ENCODE measurements at places on chromosomes 3 and 15.

DNA sequence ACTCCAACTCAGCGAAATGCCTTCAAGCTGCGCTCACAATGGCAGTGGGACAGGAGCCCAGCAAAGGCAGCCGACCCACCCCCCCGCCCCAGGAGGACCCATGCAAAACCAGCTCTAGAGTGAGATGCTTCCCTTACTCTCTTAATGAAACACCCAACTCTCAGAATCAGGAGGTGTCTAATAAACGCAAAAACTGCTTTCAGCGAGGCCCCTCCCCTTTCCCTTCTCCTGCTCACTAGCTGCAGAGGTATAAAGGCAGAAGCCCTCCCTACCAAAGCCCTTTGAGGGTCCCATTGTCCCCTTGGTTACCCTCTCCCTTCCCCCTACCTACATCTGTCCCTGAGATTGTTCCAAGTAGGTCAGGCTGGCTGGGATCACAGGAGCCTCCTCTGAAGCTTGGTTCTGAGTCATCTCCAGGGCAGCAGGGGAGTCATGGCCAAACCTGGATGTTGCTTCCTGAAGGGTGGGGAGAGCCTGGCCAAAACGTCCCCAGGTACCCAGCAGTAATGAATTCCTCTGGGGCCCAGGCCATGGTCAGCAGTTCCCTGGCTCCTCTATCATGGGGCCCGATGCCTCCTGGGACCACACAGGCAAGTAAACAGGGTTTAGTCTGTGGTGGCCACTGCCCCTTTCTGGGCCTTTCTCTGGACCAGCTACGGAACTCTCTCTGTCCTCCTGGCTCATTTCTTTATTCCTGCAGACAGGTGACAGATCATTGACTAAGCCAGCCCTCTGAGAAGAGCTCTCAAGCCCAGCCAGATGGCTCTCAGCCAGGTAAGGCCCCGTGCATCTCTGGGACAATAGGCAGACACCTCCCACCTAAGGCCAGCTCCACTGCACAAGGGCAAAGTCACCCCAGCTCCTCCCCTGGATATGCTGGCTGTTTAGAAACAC is 8.6 kb downstream of the KLHL25 start:
- DNase-seq, result no peak

DNA sequence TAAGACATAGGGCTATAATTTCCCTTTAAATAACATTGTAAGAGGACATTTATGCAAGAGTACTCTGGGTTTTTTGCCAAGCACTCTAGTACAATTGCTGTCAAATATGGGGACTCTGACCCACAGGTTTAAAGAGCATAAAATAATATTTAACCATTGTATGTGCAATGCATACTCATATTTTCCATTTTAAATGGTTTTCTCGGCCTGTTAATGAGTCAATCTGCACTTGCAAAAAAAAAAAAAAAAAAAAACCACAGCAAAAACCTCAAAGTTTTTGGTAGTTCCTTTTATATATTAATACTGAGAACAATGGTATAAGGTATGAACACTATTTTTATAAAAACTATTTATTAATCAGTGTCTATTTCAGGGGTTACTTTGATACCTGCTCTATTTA is 304.0 kb upstream of the CBLB start:
- DNase-seq, result peak; percentile 57

DNA sequence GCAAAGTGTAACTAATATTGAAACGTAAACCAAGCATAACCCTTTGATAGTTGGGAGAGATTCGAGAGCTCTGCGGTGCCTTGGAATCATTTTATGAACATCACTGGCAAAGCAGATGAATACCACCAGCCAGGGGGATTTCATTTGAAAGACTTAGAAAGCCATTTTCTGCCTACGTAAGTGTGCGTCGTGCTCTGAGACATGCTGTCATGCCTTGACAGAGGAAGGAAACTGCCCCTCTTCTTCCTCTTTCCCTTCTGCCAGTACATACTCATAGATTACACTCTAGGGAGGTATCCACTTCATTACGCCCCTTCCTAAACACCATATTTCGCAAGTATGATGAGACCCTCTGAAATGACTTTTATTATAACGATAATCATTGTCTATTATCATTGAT is 3.3 kb upstream of the MTHFS start:
- no peak for DNase-seq

GRCh38 chr3:46312991-46313390 is 40.9 kb upstream of the CCR2 start:
- no peak for DNase-seq

DNA sequence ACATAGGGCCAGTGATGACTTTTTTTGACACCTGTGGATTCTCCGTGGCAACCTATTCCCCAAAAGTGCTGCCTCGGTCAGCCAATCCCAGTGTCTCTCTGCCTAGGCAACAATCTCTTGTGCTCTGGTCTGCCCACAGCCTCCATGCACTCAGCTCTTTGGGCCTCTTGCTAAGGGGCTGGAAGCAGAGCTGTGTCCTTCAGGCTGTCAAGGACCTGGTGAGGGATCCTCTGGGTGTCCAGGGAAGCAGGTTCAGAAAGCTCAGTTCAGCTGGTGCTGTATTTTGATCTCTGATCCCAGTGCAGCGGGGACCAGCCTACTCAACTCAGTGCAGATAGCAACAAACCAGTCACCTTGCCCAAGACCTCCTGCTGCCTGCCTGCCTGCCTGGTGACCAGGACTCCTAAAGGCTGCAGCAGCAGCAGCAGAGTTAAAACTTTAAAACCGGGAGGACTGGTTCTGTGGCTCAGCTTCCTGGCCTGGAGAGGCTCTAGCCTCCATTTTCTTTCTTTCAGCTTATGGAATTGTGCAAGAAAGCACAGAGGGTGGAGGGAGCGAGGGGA is 6.2 kb downstream of the PAK6 start:
- no peak for DNase-seq

DNA sequence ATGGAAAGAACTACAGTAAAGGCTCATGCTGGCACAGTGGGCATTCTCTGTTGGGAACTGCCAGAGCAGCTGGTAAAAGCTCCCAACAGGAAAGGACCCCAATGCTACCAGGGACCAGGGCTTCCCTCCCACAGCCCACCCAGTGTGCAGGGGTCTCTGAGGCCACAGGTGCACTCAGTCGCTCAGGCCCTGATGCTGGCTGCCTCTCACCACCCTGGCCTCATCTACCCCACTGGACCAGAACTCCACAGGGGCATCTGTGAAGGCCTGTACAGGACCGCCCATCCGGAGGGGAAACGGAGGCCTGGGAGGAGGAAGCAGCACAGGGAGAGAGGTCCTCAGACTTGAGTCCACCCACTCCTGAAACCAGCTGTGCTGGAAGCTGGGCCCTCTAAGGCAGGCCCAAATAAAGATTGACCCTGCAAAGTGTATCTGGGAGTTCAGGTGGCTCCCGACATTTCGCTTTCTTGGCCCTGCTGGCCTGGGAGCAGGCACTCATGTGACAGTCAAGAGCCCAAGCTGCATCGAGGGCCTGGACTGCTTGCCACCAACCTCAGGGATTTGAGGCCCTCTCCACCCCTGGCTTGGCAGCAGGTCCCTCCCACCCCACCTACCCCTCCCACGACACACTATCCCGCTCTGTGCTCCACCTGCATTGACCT is 12.7 kb downstream of the KLF15 start:
- DNase-seq, result no peak

DNA sequence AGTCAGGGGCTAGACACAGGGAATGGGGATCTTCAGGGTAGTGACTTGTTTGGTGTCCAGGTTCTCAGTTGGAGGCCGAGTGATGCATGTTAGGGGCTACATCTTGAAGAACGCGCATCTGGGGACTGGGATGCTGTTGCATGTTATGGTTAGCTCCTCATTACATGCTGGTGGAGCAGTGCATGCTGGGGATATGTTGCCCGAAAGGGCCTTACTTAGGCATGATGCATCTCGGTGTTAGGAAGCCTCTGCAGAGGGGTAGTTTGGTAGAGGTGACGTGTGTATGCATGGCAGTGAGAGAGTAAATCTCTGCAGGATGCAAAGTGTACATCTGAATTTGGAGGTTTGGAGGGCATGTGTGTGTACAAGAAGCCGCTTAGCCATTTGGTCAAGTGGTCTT is 2.4 kb downstream of the EIF4G1 start:
- no peak for DNase-seq

Data from CD4-positive, alpha-beta T cell treated with Interleukin-4 for 4 hours (primary cell).